ENCODE measurements at places on chromosomes 6 and 20.

DNA sequence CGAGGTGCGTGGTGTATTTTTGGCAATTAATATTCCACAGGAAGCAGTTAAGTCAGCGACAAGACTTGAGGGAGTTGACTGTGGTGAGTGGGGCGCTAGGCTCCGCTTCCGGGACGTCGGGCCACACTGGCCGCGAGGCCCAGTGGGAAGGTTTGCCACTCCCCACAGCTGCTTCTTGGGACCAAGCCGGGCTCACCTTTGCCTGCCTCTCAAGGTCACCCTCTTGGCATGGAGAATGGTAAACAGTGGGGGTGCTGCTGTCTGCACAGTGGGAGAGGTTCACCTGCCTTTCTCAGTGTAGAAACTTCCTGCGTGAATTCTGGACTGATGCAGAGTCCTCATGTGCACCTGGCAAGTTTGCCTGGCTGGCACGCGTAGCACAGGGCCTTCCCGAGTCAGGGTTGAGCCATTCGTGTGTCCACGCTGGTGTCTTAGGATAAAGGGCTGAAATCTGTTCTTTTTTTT lies 6.4 kb downstream of the OSBPL2 start:
- DNase-seq = no peak

DNA sequence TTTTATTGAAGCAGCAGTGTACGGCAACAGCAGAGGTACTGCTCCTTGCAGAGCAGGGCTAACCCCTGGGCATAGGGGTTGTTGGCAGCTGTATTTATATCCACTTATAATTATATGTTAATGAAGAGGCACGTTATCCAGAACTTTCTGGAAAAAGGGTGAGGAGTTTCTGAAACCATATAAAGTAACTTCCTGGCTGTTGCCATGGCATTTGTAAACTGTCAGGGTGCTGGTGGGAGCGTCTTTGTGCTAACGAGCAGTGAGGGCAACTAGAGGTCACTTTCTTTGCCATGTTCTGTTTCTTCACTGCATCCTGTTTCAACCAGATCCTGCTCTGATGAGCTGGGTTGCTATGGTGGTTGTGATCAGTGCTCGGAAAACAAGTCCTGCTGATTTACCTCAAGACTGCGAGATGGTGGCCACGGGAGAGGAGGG lies 11.1 kb upstream of the ARFGEF2 start:
- DNase-seq = no peak

GRCh38 chr20:41567615-41568014 lies 50.6 kb downstream of the CHD6 start:
- DNase-seq = no peak

- peak; percentile 23 for DNase-seq
Measured at GRCh38 chr6:44255105-44255808, 2.1 kb downstream of the SLC35B2 start.
